ENCODE measurements at places on chromosomes 3 and 15.

- no peak for DNase-seq
These were observed 35.0 kb upstream of the TJP1 start for GRCh38 chr15:29857221-29857789.

DNA sequence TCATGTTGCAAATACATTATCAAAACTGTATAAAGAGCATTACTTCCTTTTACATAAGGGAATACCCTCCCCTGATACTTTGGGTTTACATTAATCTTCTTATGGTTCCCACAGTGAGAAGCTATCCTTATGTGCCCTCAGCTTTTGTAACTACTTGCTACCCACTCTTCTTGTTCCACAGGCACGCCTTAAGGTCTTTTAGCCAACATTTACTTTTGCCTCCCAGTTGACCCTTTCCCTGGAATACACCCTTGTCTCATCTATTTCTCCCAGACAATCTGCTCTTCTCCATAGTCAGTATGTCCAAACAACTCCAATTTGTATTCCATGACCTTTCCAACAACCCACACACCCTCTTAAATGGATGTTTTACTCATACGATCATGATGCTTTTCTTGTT, 116.8 kb upstream of the COL8A1 start:
- DNase-seq = no peak

DNA sequence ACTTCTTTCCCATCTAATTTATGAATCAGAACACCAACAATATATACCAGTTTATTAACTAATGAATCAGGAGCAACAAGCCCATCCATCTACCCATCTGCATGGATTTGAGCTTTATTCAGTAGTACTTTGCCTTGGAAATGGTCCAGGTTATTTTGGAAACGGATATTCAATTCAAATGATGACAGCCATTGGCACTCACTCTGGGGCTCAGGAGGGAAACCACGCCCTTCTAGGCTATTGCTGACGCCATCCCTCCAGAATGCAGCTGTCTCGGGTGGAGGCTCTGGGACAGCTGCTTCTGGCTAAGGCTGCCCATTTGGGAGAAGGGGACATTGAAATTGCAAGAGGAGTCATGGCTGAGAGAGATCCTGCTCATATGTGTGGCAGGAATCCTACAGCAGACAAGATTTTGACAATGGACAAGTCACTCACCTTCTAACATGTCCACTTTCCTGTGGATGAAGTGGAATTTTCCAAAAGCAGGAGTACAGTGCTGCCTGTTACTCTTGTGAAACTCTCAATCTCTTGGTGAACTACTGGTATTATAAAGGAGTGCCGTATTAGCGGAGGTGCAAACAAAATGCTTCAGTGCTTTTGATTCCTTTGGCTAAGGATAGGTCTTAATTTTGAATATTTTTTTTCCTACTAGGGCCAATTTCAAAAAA, 29.3 kb upstream of the TRAK1 start:
- DNase-seq = no peak

- DNase-seq = no peak
These were observed 112.6 kb downstream of the DNAJB8 start for GRCh38 chr3:128353991-128354687.

- no peak for DNase-seq
These were observed 20.8 kb downstream of the CAND2 start for GRCh38 chr3:12817343-12817710.

- DNase-seq = no peak
These were observed 41.3 kb downstream of the ETV5 start for GRCh38 chr3:186067360-186068242.

DNA sequence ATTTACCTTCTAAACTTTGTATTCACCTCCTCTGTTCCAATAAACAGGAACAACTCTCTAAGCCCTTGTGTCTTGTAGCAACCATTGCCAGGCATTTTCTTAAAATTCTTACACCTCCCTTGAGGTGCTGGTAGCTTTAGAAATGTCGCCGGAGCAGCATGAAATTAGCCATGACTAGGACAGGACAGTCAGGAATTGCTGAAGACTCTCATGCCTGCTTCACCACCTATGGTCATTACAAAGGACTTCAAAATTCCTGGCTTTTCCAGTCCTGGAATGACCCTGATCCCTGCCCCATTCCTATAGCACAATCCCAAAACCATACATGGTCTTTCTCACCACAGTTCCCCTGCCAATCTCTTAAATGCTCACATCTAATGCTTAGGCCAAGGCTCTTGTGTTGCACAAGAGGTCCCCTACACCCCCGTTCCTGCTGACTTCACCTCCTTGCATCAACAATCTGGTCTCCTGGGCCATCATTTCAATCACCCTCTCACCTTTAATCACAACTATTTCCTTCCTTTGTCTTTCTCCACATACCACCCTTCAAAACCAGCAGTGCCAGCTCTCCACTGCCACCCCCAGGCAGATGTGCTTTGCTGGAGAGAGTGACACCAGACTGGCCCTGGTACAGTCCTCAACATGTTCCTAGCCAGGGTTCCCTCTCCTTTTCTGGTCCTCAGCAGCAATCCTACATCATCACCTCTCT, 113.2 kb upstream of the TJP1 start:
- no peak for DNase-seq

GRCh38 chr3:177282119-177282655, 84.9 kb upstream of the TBL1XR1 start:
- no peak for DNase-seq

GRCh38 chr3:43465109-43465508, 156.7 kb downstream of the ANO10 start:
- no peak for DNase-seq

- no peak for DNase-seq
These were observed 42.8 kb upstream of the SEC22A start for GRCh38 chr3:123158899-123159390.

DNA sequence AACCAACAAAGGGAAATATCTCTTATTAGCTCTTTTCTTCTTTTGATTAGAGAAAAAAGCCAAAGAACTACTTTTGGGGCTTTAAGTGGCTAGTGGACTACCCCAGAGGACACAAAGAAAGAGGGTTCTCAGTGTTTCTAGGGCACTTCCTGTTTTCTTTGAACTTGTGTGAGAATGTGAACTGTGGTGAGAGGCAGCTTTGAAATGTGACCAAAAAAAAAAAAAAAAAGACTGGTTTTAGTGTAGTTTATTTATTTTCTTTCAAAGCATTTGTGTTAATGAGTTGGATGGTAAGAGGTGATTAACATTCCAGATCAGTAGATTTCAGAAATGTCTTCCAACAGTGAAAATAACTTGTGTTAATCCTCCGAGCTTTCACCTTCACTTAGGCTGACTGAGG, 32.4 kb downstream of the SELENOT start:
- peak; percentile 40 for DNase-seq

- no peak for DNase-seq
These were observed 47.0 kb upstream of the GK5 start for GRCh38 chr3:142272200-142272891.

GRCh38 chr3:124333931-124334640, 342.2 kb upstream of the ROPN1 start:
- DNase-seq = no peak

DNA sequence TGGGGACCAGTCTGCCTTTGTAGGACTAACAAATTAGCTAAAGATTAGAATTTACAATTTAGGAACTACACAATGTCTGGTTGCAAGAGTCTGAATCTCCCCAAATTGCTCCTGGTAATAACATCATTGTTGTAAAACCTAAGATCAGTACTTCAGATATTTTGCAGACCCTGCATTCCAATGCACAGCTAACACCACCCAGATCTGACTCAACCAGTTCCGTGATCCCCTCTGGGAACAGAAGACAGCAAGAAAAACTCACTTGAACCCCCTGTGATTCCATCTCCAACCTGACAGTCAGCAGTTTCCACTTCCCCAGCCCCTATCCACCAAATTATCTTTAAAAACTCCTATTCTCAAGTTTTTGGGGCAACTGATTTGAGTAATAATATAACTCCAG, 201.9 kb upstream of the ARPP21 start:
- no peak for DNase-seq

DNA sequence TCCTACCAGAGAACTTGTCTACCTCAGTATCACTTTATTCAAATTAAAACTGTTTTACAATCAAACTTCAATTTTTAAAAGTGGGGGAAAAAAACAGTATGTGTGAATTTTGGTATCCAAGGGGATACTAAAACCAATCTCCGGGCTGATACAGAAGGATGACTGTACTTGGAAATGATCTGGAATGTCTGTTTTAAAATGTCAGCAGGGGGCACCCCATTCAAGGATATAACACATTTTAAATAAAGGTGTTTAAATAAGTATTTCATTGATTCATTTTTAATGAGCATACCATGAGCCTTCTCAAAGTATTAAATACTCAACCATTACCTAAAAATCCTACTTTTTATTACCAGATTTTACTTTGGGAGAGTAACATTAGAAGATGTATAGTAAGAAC, 67.9 kb downstream of the ULK4 start:
- peak; percentile 61 for DNase-seq

DNA sequence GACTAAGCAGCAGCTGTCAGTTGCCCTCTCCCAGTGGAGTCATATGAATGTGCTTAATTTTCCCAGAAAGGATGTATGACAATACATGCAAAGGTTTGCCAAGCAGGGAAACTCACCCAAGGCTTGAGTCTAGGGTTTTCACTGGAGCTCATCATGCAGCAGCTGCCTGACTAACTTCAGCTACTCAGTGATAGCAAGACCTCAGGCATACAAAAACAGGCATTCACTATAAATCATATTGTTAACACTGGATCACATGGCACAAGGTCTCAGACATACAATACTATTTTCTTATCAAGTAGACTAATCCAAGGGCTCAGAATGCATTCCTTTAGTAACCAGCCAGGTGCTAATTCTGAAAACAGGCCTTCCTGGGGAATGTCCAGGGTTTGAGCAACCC, 85.0 kb upstream of the STAC start:
- DNase-seq = no peak

GRCh38 chr15:66838202-66838601, 136.2 kb downstream of the SMAD6 start:
- no peak for DNase-seq

DNA sequence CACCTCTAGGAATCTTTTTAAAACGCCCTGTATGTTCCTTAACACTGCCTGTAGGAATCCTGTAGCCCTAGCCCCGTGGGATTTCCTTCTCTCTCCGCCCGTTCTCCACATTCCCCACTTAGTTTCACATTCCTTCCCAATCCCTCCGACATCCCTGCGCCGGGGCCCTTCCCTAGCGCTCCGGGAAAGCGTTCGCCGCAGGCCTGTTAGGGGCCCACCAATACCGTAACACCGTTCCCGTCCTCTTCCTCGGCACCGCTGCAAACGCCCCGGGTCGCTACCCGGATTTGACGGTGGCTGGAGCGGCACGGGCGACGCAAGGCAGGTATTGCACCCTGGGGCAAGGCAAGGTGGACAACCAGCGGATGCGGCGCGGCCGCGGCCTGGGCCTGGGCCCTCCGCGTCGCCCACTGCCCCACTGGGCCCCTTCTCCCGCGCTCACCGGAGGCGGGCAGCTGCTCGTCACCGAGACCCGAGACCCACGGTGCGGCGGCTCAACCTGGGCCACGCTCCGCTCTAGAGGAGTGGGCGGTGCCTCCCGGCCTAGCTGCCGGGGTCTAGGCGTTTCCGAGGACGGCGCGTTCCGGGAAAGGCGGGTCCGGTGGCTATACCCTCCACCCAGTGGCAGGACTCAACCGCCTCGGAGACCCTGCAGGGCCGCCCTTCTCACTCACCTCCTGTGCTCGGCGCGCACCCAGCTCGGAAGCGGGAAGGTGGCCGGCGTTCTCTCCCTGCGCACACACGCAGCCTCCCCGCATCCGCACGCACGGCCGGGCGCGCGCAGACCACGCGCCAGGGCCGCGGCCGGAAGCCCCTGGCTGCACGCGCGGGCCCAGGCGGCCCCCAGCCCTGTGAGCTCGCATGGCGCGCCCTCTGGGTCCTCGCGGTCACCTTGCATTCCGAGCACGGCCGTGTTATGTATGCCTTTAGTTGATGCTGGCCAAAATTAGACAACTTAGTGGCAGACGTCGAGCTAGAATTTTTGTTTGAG, at the start of gene B3GALNT1:
B3GALNT1 (minus strand) TSS at position 789 of the 991 bp plus-strand sequence. CDS start 18,595 bp downstream, outside the sequence.
- peak; percentile 75 for DNase-seq

- no peak for DNase-seq
These were observed 47.9 kb upstream of the ZSCAN2 start for GRCh38 chr15:84552896-84553295.

GRCh38 chr3:172142051-172142863, 102.9 kb downstream of the FNDC3B start:
- no peak for DNase-seq

DNA sequence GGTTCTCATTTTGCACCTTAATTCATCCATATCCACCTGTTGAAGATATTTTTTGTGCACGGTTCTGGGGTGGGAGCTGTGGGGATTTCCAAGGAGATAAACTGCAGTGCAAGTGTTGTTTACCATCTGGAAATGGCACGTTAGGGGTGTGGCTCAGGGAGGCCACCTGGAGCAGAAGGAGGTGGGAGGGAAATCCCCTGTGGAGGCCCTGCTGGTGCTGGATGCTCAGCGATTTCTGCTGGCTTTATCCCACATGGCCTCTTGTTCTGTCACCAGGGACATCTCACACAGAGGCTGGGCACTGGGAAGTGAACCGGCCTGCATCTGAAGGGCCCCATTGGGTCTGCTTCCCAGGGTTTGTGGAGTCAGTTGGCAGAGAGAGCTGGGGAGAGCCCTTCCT, 24.3 kb downstream of the TRPM1 start:
- no peak for DNase-seq

- DNase-seq = no peak
These were observed 163.1 kb downstream of the IL1RAP start for GRCh38 chr3:190677001-190677400.

GRCh38 chr15:60652870-60653269, 173.9 kb upstream of the ICE2 start:
- no peak for DNase-seq

DNA sequence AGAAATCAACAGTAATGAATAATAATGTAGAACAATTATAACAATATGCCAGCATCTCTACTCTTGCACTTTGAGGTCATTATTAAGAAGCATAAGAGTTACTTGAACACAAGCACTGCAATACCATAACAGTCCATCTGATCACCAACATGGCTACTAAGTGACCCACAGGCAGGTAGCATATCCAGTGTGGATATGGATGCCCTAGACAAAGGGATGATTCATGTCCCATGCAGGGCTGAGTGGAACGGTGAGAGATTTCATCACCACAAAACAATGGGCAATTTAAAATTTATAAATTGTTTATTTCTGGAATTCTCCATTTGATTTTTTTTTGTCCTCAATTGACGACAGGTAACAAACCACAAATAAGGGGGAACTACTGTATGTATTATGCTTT, 107.7 kb upstream of the TSC22D2 start:
- no peak for DNase-seq

DNA sequence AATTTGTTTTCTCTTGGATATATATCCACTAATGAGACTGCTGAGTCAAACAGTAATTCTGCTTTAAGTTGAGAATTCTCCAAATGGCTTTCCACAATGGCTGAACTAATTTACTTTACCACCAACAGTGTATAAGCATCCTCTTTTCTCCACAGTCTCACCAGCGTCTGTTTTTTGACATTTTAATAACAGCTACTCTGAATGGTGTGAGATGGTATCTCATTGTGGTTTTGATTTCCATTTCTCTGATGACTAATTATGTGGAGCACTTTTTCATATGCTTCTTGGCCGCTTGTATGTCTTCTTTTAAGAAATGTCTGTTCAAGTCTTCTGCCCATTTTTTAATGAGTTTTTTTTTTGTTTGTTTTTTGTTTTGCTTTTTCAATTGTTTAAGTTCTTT, 206.2 kb downstream of the CTNNB1 start:
- DNase-seq = no peak
